AG04450 (cell line): ENCODE measurements at places on chromosomes 3 and 15.

- DNase-seq = no peak
Measured at GRCh38 chr15:28110481-28110881, 11.4 kb upstream of the OCA2 start.

- DNase-seq = no peak
Measured at GRCh38 chr3:128254967-128255366, 101.7 kb downstream of the EEFSEC start.

DNA sequence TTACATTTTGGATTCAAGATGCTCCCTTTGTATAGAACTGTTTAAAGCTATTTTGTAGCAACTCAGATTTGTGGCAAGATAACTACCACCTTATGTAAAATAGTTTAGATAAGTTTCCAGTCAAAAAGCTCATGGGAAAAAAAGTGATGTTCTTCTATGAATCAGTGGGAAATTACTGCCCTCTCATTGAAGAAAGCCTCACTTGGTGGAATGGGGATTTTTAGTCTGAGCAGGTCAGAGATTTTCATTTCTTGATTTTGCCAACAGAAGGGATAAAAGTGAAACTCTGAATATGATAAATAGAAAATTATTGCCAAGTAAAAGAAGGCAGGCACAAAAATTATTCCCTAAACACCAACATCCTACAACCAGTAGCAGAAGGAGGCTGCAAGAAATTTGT lies 25.8 kb upstream of the CSTA start:
- no peak for DNase-seq

- no peak for DNase-seq
Measured at GRCh38 chr15:52464040-52464439, 64.6 kb downstream of the MYO5A start.

- no peak for DNase-seq
Measured at GRCh38 chr15:100601163-100601562, 821 bp downstream of the LINS1 start.

GRCh38 chr3:170226426-170226960 lies 4.3 kb downstream of the PRKCI start:
- DNase-seq = no peak

DNA sequence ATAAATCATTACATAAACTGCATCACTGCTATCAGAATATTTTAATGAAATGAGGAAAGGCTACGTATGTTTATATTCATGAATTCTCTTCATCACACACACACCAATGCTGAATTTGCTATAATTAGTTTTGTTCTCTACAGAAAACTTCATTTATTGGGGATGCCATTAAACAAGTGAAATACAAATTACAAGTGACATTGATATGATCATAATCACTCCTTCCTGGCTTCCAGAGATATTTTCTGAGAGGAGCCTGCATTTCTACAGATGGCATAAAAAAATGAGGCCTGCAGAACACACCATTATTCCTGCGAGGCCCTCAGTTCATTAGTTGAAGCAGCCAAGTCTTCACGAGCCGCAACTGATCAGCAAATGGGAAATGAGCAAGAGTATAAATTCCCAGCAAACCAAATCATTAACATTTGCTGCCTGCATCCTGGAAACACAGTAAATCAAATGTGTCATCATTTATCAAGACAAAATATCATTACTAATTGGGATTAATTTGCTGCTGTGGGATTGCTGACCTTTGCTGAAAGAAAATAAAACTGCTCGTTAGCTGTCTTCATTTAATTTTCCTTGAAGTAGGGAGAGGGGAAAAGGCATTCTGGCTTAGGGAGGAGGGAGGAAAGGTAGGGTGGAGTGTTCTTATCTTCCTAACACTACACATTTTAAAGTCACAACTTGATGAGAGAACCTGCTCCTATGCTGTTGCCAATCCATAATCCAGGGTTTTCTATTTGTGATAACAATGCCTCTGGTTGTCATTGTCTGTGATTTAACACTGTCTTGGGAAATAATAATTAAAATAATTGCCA lies 921.9 kb downstream of the SQOR start:
- DNase-seq = no peak

GRCh38 chr3:171829841-171830517 lies 13.2 kb upstream of the TMEM212 start:
- no peak for DNase-seq

- no peak for DNase-seq
Measured at GRCh38 chr15:67838789-67839332, 984 bp downstream of the RNU6-1 start.

DNA sequence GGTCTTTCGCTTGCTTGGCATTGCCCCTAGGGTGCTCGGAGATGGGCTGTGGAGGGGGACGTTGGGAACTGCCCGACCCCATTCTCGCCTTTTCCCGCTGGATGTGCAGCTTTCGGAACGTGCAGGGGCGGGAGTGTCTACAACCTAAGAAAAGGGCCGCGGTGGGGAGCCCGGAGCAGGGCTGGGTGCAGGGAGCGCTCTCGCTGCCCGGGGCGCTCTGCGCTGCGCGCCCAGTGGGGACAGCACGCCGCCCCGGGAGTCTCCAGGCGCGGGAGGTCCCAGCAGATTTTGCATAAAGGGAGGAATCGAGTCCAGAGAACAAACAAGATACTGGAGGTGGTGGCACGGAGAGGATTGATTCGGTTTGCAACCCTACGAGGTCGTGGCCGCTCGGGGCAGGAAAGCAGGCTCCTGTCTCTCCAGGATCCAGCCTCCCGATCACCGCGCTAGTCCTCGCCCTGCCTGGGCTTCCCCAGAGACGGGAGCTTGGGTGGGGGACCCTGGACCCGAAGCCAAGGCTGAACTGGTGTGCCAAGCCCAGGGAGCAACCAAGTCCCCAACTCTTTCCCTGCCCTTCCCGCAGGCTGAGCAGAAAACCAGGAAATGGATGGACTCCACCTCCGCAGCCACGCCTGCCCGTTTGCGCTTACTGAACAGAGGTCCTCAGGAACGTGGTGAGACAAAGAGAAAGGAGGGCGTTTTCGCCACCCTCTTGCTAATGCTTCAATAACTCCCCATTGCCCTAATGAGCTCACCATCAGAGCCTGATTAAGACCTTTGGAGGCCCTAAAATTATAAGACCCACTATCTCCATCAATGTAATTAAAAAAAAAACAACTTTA lies 59.7 kb downstream of the NOX5 start:
- DNase-seq = no peak

GRCh38 chr3:108189440-108189839 lies 32.8 kb downstream of the IFT57 start:
- DNase-seq = no peak
